ENCODE measurements at places on chromosomes 2 and 18.

DNA sequence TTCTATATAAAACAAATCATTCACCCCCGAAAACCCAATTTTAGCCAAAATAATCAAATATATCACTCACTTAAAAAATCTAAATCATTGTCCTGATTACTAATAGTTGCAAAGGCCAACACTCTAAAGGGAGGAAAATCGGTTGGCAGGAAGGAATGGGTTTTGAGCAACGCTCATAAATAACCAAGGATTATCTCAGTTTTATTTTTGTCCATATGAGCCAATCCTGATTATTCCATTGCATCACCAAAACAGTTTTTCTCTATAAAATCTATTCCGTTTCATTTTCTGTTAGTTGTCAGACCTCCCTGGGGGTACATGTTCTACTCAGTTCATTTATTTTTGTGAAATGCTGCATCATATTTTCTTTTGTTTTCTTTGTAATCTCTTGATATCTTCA lies 174.1 kb downstream of the LRATD1 start:
- DNase-seq, result no peak

DNA sequence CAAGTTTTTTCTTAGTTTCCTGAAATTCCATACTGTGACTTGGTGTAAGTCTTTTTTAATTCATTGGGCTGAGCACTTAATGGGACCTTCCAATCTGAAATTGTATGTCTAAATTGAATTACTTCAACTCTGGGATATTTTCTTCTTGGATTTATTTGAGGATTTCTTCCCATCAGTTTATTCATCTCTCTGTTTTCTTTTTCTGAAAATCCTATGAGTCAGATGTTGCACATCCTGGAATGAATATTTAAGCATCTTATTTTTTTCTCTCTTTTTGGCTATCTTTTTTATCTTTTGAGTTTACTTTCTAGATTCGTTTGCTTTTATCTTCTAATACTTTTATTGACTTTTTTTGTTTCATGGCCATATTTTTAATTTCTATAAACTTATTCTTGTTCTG lies 55.4 kb upstream of the ACYP2 start:
- DNase-seq, result no peak

- DNase-seq, result no peak
Measured at GRCh38 chr18:69022426-69022825, 224.5 kb downstream of the CCDC102B start.

GRCh38 chr18:13253786-13254688 lies 35.5 kb downstream of the LDLRAD4 start:
- DNase-seq, result no peak

- DNase-seq, result peak; percentile 76
Measured at GRCh38 chr2:15640261-15640711, 48.6 kb downstream of the DDX1 start.

DNA sequence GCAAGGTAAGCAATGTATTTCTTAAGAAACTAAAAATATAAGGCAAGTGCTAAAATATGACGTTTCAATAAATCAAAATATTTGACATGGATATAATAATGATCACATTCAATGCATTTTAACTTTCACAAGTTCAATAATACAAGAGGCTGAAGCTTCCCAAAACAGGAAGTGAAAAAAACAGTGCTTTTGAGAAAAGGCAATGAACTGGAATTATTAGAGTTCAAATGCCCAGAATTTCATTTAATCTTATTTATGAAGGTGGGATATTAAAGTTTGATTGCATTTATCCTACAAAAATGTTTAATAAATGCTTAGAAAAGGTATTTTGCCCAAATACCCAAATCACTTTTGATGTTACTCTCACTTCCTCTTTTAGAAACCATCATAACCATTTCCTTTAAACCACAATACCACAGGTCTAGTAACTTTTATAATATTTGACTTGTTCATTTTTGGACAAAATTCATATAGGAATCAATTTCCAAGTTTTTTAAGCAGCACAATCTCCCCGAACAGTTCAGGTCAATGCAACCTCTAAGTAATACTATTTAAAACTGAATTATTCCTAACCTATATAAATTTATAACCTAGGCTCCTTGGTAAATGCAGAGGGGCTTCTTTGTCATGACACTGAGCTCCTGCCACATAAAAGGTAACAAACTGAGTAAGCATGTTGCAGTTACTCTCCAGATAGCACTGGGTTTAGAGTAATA lies 2.1 kb downstream of the NCKAP1 start:
- DNase-seq, result peak; percentile 84

DNA sequence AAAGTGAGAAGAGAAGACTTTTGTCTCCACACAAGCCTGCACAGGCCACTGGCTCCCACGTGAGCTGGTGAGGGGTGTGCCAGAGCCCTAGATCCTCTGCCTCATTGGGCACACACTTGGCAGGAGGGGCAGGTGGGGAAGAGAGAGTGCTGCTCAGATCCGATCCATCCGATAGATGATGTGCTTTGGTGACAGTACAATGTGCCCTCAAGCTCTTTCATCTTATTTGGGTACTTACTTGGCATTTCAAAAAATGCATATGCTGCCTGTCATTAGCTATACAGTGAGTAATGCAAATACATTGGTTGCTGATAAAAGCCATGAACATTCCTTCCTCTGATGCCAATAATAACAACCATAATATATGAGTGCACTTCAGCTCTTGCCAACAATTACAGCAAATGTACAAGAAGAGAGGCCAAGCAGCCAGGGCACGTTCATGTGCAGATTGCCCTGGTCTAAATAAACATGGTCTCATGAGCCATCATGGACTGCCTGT lies 255.3 kb downstream of the VAPA start:
- DNase-seq, result no peak

DNA sequence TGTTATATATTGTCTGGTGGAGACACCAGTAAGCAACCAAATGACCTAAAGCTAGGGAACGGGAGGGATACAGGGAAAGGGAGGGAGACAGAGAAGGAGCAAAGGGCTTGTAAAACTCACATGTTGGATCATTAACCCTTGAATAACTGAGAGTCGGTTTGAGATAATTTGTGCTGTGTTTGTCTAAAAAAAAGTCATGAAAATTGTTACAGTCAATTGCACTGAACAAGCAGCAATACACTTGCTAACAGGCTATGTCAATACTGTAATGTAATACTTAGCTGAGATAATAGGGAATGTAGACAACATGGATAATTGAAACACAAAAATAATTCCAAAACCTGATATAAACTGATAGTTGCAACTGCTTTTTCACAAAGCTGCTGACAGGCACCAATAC lies 71.3 kb upstream of the ZNF521 start:
- no peak for DNase-seq
